ENCODE measurements at places on chromosomes 12 and 14. TPM values are rescaled to one million over a fixed set of nuclear protein-coding genes. Genes with fewer than 3 reads are reported as not detected.

Gene CLEC1B
- total RNA-seq = not detected

Gene PRIM1
- total RNA-seq = 3.6 TPM

Gene FAM186B
- total RNA-seq = 0.46 TPM

DNA sequence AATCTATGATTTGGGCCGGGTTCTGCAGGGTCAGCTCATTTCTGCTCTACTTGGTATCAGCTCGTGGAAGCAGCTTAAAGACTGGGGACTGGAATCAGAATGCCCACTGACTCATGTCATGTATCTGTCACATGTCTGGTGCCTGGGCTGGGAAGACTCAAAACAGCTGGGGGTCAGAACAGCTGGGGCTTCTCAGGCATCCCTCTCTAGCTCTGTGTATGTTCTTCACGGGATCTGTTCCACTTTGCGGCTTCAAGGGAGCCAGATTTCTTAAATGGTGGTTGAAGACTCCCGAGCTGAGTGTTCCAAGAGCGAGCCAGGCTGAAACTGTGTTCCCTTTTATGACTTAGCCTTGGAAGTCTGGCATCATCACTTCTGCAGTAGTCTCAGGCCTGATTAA, 11.9 kb downstream of the AEBP2 start:
- DNase-seq = no peak
